ENCODE measurements at places on chromosomes 13 and 19.

DNA sequence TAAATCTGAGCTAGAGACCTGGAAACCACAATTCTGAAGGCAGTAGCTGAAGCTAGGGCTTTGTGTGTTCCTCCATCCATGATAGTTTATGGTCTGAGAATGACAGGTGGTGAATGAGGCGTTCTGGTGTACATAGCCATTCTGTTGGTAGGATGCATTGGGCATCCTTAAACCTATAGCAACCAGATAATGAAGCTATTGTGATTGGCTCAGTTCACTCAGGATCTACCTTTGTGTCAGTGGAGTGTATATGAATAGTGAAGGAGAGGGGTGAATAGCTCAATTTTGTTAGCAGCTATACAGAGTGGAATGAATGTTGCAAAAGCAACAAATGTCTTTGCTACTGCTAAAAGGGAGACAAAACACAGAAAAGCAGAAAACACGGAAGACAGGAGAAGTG, 80.0 kb upstream of the PCDH20 start:
- DNase-seq = no peak

- DNase-seq = no peak
Measured at GRCh38 chr13:93797463-93797862, 570.9 kb downstream of the GPC6 start.

DNA sequence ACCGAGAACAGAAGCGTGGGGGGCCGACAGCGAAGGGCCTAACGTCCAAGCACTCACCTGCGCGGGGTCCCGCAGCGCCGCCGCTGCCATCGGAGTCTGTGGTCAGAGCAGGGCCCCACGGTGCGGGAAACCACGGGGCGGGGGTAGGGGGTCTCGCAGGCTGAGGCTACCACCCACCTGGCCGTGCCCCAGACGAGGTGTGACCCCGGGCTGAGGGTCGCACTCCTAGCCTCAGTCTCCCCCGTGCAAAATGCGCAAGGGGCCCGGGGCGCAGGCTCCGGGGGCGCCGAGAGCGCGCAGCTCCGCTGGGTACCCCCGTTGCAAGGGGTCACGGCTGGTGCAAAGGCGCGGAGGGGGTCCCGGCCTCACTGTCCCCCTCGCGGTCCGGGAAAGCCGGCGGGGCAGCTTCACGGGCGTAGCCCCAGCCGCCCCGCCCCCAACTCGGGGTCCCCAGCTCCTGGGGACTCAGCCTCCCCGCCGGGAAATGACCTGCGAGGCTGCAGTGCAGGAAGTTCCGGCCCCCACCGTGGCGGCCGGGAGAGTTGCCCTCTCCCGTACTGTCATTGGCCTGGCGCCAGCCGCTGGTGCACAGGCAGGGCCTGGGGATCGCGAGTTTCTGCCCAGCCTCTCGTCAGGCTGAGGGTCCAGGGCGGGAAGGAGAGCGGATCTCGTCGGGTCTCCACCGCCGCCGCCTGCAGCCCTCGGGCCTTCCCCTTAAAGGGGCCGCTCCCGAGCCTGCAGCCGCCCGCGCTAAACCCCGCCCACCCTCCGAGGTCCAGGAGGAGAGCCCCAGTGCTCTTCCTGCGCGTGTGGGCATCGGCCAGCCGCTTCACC, at the start of gene ZNF792:
TSS of gene ZNF792 (minus strand) at position 657 of the 834 bp plus-strand sequence. CDS start at position 90, 567 bp downstream.
- peak; percentile 59 for DNase-seq

DNA sequence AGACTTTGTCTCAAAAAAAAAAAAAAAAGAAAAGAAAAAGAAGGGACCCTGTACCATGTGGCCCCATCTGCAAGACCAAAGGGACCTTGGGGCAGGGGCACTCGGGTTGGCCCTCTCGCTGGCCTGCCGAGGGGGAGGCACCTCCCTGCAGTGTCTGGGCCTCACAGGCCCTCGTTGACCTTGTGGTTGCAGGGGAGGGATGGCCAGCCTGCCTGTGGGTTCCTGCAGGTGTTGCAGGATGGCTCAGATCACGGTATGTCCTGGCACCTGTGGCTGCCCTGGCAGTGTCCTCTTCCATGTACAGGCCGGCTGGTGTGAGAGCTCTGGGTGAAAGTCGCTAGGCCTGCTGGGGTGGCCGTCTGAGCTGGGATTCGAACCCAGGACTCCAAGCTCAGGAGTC, 4.7 kb upstream of the PGLS start:
- no peak for DNase-seq

DNA sequence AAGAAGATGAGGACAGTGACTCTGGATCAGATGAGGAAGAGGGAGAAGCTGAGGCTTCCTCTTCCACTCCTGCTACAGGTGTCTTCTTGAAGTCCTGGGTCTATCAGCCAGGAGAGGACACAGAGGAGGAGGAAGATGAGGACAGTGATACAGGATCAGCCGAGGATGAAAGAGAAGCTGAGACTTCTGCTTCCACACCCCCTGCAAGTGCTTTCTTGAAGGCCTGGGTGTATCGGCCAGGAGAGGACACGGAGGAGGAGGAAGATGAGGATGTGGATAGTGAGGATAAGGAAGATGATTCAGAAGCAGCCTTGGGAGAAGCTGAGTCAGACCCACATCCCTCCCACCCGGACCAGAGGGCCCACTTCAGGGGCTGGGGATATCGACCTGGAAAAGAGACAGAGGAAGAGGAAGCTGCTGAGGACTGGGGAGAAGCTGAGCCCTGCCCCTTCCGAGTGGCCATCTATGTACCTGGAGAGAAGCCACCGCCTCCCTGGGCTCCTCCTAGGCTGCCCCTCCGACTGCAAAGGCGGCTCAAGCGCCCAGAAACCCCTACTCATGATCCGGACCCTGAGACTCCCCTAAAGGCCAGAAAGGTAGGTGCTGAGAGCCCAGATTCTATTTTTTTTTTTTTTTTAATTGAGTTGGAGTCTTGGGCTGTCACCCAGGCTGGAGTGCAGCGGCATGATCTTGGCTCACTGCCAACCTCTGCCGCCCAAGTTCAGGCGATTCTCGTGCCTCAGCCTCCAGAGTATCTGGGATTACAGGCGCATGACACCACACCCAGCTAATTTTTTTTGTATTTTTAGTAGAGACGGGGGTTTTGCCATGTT, 2.3 kb downstream of the PPP1R15A start:
- peak; percentile 83 for DNase-seq

GRCh38 chr13:103625194-103625593, 559.0 kb upstream of the SLC10A2 start:
- DNase-seq = no peak

GRCh38 chr13:26946684-26947343, 186.2 kb upstream of the GPR12 start:
- DNase-seq = peak; percentile 67

DNA sequence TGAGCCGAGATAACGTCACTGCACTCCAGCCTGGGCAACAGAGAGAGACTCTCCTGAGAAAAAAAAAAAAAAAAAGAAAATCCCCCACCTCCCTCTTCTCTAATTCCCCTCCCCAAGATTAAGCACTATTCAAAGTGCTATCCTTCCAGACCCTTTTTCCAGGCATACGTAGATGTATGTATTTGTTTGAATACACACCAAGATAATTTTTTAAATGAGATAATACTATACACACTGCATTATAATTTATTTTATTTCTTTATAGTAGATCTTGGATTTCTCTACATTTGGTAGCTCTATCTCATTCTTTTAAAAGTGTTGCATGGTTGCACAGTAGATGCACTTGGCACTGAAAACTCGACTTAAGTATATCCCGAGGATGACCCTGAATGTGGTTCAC, 32.5 kb downstream of the CAB39L start:
- no peak for DNase-seq

DNA sequence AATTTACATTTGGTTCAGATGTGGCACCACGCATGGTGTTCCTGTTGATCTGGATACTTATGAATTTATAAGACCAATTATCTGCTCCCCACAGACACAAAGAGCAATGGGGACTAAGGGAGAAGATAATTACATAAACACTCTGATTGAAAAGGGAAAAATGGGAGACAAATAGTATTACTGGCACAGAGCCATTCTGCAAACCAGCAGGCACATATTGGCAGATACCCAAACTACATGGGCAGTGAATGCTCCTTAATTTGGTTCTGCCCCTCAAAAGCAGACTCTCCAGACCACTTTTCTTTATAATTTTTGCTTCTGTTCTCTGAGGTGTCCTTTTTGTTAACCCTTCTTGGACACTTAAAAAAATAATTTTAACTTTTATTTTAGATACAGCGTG, 1674.2 kb downstream of the PCDH9 start:
- no peak for DNase-seq

GRCh38 chr19:18289471-18290301, 8.3 kb upstream of the JUND start:
- peak; percentile 22 for DNase-seq

GRCh38 chr13:110605132-110605531, 10.2 kb upstream of the NAXD start:
- no peak for DNase-seq

- DNase-seq = peak; percentile 97
Measured at GRCh38 chr19:11142528-11143171, 12.9 kb downstream of the SPC24 start.

DNA sequence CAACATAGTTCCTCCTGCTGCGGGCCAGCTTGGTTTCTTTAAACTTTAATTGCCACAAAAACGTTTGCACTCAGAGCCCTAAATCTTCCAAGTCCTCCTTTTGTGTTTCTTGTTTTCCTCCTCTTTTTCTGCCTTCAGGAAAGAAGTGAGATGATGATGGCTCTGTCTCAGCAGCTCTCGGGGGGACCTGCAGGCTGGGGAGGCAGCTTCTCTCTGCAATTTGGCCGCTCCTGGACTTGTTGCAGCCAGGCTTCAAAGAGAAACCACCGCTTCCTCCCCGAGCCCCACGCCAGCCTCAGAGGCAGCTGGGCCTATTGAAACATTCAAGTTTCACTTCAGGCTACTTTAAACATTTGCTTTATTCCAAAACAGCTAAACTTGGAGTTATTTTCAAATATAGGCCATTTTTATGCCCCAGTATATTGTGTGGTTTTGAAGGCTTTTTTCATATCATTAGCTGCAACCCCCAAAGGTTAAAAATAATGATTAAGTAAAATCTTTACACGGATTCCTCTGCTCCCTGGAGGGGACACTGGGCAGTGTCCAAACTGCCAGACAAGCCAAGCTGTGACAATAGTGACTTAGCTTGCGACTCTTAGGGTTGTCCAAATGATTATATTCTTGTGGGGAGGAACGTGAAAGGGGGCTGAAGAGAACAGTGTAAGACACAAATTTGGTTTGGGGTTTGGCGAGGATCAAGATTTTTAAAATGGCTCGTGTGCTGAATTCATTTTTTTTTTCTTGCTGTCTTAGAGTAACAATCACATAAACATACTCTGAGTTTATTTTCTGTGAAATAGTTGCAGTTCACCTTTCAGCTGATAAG, 330.8 kb downstream of the DLEU7 start:
- DNase-seq = peak; percentile 52

- no peak for DNase-seq
Measured at GRCh38 chr19:7550169-7550770, 14.8 kb downstream of the PNPLA6 start.

DNA sequence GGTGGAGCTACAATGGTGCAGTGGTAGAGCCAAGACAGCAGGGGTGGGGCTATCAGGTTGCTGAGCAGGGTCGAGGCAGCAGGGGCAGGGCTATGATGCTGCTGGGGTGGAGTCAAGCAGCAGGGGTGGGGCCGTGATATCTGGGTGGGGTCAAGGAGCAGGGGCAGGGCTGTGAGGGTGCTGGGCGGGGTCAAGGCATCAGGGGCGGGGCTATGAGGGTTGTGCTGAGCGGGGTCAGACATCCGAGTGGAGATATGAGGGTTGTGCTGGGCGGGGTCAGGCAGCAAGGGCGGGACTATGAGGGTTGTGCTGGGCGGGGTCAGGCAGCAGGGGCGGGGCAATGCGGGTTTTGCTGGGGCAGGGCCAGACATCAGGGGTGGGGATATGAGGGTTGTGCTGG, 14.7 kb downstream of the HCN2 start:
- DNase-seq = no peak

DNA sequence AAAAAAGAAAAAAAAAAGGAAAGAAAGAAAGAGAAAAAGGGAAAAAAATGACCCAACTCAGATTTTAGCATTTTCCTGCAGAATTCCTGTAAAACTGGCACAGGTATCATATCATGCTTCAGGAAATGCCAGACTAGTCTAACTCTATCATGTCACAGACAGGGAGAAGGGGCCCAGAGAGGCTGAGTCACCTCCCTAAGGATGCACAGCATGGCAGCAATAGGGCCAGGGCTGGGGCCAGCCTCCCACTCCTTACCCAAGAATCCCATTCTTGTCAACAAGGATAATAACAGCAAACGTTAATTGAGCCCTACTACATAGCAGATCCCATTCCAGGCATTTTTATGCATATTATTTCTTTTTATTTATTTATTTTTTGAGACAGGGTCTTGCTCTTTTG, 8.5 kb downstream of the GPR4 start:
- DNase-seq = no peak

DNA sequence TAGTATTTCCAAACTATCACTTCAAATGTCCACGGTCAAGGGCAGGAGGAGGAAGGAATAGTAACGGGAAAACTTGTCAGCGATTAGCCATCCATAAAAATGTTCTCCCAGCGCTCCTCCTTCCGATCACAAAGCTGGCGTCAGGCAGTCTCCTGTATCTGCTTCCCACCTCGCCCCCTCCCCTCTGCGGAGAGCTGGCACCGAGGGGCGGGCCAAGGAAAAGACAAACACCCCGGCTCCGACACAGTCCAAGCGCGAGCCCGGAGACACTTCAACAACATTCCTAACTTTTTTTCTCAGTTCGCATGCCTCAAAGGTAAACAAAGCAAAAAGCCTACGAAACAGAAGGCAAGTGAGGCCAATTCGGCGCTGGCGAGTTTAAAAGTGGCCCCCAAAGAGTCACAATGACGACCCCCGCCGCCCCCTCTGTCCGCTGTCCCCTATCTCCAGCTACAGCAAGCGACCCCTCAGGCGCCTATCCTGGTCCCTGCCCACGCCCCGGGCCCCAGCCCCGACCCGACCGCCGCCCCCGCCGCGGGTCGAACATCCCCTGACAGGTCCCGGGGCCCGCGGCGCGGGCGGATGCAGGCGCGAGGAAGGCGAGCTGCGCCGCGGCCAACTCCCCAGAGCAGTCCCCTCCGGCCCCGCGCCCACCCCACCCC, 736 bp downstream of the SMAD9 start:
- peak; percentile 47 for DNase-seq

Data from EH (cell line).